Heart left ventricle (tissue), 16 donors: ENCODE measurements at places on chromosomes 2 and 18. TPM values are rescaled to one million over a fixed set of nuclear protein-coding genes. Genes with fewer than 3 reads are reported as not detected.

GRCh38 chr2:9249020-9249800 lies 42.6 kb downstream of the ASAP2 start:
- DNase-seq, result peak; percentile 43

DNA sequence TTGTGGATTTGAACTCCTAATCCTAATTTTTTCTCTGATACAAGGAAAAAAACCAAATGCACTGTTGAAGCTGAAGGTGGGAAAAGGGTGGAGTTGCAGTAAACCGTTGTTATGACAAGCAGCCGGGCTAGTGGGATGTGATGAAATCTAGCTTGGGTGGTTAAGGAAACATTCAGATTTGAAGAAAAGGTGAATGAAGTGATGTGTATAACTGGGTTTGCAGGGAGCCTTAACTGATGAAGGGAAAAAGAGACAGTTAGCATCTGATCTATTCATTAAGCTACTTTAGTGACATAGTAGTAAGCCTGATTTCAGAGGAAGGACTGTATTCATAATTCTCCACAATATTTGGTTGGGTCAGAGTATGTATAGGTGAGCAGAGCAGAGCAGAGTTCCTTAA lies 3.5 kb downstream of the EML6 start:
- DNase-seq, result no peak

DNA sequence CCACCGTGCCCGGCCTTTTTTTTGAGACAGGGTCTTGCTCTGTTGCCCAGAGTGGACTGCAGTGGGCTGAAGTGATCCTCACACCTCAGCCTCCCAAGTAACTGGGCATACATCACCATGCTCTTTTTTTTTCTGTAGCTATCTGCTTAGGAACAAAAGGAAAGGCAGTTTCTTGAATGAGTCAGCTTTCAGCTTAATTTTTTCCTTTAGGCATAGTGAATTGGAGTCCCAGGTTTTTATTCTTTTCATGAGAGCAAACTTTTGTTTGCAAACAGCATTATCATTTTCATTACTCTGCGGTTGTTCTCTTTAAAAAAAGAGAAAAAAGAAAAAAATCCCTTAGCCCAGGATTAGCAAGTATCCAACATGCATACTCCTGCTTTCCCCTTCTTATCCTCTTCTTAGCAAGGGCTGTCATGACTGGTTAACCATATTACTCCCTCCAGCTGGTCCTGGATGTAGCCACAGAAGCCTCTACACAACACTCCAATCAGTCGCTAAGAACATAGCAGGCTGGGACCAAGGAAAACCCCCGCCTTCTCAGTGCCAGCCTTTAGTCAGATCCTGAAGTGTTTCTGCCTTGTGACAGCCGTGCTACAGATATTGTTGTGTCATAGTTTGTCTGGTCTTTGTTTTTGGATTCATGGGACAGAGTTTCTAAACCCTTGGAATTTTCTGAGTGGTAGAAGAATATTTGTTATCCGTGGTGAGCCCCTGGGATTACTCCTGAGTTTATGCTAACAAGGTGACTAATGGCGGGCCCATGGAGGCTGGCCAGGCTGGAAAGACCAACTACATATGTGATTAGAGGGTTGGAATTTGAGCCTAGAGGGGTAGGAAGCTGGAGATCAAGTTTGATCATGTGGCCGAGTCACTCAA lies 23.3 kb upstream of the ST3GAL5 start:
- DNase-seq, result no peak

- no peak for DNase-seq
Measured at GRCh38 chr2:141063406-141063805, 1067.4 kb downstream of the LRP1B start.

DNA sequence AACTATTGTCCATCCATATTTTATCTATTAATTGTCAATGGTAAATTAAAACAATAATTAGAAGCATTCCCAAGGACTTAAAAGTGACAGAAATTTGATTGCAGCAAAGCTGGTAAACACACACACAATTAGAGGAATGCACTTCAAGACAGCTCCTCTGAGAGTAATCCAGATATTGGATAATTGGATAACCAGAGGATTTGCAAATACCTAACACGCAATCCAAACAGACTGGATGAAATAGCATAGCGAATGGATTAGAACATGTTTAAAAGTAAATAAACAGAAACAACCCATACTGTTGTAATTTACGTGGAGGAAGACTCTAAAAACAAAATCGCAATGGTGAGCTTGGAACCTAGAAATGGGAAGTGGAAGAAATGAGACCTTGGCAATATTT lies 239.8 kb downstream of the METTL4 start:
- DNase-seq, result no peak

The GAREM2 gene
- 3.7 TPM for total RNA-seq
